ENCODE measurements at places on chromosomes 7 and 10. TPM values are rescaled to one million over a fixed set of nuclear protein-coding genes. Genes with fewer than 3 reads are reported as not detected.

PDE1C gene
- not detected for total RNA-seq

APBB1IP gene
- 52.1 TPM for total RNA-seq

SSMEM1 gene
- not detected for total RNA-seq

ACTL6B gene
- not detected for total RNA-seq

PAPSS2 gene
- total RNA-seq, result 0.40 TPM

ATRNL1 gene
- 0.17 TPM for total RNA-seq

SCART1 gene
- 6.2 TPM for total RNA-seq

SPDYE5 gene
- total RNA-seq, result not detected

PLXDC2 gene
- total RNA-seq, result not detected

KLF14 gene
- total RNA-seq, result not detected

PNLIPRP2 gene
- not detected for total RNA-seq

WNT8B gene
- 0.46 TPM for total RNA-seq

TET1 gene
- total RNA-seq, result 0.43 TPM

TUBB8 gene
- total RNA-seq, result not detected

YWHAG gene
- 127 TPM for total RNA-seq

CAMK2B gene
- total RNA-seq, result 0.46 TPM

AGR2 gene
- total RNA-seq, result not detected

CYP2E1 gene
- total RNA-seq, result 0.86 TPM

PPP1R17 gene
- not detected for total RNA-seq

AFAP1L2 gene
- total RNA-seq, result 1.1 TPM

SPDYE2B gene
- total RNA-seq, result not detected

SPDYE16 gene
- total RNA-seq, result 0.19 TPM

CNTNAP2 gene
- total RNA-seq, result not detected

OR2A7 gene
- total RNA-seq, result 2.2 TPM

VKORC1L1 gene
- 14.9 TPM for total RNA-seq

RARRES2 gene
- not detected for total RNA-seq

MMP21 gene
- not detected for total RNA-seq

NRCAM gene
- not detected for total RNA-seq

OR2A1 gene
- not detected for total RNA-seq

CPN1 gene
- not detected for total RNA-seq

TSPAN12 gene
- total RNA-seq, result not detected

PDZD8 gene
- 16.2 TPM for total RNA-seq

ZSCAN21 gene
- total RNA-seq, result 6.2 TPM

LIPM gene
- total RNA-seq, result not detected

SUGCT gene
- total RNA-seq, result 0.76 TPM

PTPRN2 gene
- 0.51 TPM for total RNA-seq

SUV39H2 gene
- total RNA-seq, result 39.8 TPM

RPA3 gene
- 214 TPM for total RNA-seq

HOGA1 gene
- not detected for total RNA-seq

ASB10 gene
- not detected for total RNA-seq

PODXL gene
- 1.3 TPM for total RNA-seq

LDB3 gene
- total RNA-seq, result 0.43 TPM

ITPRID1 gene
- not detected for total RNA-seq

UNCX gene
- total RNA-seq, result not detected

CYP26C1 gene
- total RNA-seq, result not detected

HOXA3 gene
- not detected for total RNA-seq

SORCS1 gene
- not detected for total RNA-seq

ACTR3C gene
- 8.0 TPM for total RNA-seq

KLLN gene
- 0.29 TPM for total RNA-seq

KCNIP2 gene
- total RNA-seq, result 1.4 TPM

CAV1 gene
- total RNA-seq, result 0.07 TPM

MYO3A gene
- total RNA-seq, result not detected

OPN1SW gene
- total RNA-seq, result not detected

BTBD16 gene
- total RNA-seq, result not detected

Data from activated CD4-positive, alpha-beta memory T cell treated with anti-CD3 and anti-CD28 coated beads for 36 hours (primary cell).